ENCODE measurements at places on chromosomes 1 and 21.

DNA sequence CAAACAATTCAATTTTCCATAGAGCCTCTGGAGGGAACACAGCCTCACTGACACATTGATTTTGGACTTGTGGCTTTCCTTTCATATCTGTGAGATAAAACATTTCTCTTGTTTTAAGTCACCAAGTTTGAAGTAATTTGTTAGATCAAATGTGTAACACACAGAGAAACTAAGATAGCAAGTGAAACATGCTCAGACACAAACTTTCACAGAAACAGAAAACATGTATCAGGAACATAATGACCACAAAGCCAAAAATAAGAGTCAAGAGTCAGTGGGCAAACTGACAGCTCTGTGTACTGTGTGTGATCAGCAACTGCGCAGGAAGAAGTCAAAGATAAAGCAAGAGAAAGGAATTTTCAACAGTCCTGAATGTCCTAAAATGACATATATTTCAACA lies 1237.5 kb downstream of the AMY1C start:
- DNase-seq, result no peak

GRCh38 chr21:42633858-42634257 lies 19.6 kb upstream of the PDE9A start:
- DNase-seq, result no peak

GRCh38 chr1:175866776-175867175 lies 123.4 kb upstream of the TNR start:
- no peak for DNase-seq

DNA sequence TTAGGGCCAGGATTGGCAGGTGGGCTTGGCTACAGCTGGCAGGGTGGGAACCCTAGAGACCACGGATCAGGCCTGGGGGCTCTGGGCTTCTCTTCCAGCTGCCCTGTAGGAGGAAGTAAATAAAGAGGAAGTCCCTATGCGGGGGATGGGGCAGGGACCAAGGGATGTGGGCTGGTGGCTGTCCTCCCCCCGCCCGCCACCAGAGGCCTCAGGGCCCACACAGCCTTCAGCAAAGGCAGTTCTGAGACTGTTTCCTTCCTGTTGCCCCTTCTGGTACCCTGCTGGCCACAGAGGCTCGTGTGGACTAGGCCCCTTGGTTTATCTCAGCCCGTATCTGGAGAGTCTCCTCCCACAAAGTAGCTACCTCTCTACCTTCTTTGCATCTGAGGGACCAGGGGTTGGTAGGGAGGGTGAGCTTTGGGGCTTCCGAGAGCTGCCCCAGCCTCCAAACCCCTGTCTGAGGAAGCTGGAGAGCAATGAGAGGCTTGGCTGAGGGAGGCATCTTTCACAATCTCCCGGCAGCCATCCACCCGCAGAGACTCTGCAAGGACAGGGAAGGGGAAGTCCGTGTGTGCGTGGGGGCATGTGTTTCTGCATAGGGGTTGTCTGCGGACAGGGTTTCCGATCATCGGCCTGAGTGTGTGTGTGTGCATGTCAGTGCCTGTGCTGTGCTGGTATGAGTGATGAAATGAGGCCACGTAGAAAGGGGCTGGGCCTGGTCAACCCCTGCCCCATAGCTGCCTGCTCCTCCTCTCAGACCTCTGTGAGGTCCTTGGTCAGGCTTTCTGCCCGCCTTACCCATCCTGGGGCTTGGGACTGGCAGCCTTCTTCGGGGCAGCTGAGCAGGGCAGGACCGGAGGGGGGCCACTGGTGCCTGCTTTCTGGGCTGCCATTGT lies 12.5 kb downstream of the RPS6KA1 start:
- peak; percentile 48 for DNase-seq

DNA sequence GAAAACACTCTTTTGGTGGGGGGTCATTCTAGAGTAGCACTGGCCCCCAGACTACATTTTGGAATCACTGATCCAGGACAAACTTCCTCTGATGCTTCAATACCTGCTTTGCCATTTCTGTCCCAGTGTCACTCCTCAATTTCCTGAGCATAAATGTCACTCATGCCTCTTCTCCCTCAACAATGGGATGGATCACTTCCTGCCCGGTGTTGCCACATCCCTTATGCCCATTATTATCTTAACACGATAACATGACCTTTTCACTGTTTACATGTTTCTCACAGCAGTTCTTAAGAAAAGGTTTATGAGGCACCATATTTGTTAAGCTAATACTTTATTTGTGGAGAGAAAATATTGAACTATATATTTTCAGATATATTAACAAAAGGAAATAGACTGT lies 3.9 kb upstream of the ITLN1 start:
- no peak for DNase-seq

DNA sequence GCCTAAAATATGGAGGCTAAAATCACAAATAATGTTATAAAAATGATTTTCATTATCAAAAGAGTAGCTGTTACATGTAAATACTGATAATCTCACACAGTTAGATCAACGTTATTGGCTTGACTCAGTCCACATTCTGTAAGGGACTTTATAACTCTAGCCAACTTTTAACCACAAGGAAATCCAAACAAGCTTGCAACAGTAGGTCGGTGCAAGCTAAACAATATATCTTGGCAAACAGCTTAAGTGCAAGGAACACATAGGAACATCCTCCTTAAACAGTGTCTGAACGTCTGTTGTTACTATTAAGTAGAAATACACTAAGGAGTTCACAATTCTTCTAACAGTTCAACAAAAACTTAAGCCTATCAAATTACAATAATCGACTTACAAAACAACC lies 126.7 kb downstream of the EIF4G3 start:
- DNase-seq, result no peak

DNA sequence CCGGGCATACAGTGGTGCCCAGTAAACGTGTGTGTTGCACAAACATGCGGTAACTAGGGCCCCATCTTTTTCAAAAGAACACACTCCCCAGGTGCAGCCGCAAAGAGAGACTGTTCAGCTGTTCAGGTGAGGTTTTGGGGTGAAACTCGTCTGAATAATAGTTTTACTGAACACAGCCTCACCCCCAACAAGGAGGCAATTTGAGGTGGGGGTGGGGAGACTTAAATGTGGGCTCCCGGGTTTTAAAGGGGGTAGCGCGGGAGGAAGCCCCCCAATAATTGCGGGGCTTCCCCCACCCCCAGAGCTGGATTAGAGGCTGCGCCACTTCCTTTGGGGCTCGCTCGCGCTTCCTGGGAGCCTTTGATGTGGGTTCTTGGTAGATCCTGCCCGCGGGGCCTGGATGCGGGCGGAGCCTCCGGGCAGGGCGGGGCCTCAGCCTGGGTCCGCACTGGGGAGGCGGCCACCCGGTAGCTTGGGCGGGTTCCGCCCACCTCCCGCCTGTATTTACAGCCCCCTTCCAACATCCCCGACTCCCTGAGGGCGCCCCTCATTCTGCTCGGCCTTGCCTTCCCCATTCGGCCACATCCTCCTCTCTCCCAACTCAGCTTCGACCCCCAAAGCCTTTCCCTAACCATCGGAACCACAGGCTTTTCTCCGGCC lies 6.4 kb upstream of the EPHA2 start:
- DNase-seq, result peak; percentile 25

DNA sequence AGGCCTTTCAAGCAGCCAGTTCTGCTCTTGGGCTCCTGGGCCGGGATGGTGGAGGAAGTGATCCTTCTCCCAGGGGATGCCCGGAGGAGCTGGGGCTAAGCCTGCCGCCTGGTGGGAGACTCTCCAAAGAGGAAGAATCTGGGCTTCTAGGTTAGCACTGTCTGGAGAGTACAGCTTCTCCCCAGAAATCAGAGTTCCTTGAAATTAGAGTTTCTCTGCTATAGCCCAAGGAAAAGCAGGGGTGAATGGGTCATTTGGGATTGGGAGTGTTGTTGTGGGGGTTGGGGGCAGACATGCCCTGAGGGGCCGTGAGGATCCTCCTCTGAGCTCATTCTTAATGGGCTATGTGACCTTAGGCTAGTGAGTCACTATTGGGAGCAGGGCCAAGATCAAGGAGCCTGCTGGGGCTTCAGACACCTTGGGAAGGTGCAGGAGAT lies 6.5 kb downstream of the LGR6 start:
- DNase-seq, result no peak

GRCh38 chr1:231553320-231553719 lies 24.9 kb downstream of the TSNAX start:
- no peak for DNase-seq

GRCh38 chr21:44013380-44014088 lies 1.4 kb downstream of the TRAPPC10 start:
- DNase-seq, result no peak

DNA sequence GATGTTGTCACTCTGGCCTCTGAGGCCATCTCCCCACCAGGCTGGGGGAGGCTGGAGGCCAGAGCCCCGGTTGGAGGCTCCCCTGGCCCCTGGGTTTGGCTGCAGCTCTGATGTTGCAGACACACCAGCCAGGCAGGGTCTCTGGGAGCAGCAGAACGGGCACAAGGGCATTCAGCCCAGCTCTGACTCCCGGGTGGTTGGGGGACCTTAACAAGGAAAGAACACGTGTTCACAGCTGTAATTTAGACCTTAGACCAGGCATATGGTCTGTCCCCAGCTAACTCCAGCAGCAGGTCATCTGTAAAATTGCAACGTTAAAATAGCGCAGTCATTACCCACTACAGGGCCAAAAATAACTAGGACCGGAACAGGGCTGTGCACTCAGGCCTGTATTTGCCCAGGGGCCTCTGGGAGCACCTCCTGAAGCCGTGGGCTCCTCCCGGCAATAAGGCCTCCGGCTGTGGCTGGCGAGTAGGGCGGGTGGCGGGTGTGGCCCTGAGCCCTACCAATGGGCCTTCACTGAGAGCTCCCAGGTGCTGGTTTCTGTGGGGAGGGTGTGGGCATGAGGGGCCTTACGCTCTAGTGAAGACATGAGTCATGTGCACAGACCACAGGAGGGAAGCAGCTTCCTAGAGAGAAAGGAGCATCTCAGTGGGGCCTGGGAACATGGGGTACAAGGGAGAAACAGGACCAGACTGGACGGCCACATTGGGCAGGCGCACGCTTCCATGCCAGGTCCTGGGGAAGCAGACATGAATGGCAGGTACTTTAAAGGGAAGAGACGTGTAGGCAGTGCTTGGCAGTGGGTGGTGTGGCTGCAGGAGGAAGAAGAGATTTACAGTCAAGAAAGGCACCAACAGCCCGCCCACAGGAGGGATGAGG lies 6.1 kb downstream of the LDLRAP1 start:
- no peak for DNase-seq

DNA sequence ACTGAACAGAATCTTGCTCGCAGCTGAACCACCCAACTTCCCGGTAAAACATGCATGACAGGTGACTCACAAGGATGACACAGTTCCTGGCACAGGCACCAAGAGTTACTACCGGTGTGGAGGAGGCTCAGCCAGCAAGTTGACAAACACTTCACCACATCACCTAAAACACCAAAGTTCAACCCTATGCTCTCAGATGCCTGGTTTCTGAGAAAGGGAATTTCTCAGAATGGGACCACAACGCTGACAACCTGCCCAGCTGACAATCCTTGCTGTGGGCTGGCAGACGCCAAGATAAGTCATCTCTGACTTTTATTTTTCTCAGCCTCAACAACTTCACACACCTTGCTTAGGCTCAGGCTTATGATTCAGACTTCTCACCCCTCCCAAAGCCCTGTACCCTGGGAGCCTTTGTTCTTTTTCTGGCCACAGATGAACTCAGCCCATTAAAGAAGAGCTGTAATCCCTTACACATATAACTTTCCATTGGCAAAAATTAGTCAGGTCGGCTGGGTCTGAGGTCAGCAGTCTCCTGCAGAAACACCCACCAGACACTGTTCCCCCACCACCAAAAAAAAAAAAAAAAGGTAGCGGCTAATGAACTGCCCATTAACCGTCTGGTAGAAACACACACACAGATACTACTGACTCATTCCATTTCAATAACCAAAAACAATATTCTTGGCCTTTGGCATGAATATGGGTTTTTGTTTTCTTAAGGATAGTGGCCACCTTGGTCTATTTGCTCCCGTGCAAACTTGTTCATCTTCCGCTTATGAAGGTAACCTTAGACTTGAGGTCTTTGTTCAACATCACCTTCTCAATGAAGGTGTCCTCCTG lies 10.8 kb upstream of the TIAM1 start:
- peak; percentile 58 for DNase-seq

DNA sequence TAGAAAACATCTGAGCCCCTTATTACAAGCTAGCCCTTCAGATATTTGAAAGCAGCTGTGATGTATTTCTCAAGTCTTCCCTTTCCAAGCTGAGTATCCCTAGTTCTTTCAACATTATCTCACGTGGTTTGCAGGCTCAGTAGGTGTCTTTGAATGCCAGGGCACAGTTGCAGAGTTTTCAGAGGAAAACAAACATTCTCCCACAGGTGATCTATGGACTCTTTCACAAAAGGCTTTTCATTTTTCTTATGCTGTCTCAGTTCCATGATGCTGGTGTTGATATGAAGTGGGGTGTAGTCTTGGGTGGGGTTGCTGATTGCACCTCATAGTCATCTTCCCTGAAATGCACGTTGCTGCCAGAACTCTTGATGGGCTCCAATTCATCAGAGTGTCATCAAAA lies 17.3 kb downstream of the CACNA1E start:
- DNase-seq, result no peak

GRCh38 chr1:207298186-207298585 lies 23.3 kb upstream of the CD55 start:
- no peak for DNase-seq

DNA sequence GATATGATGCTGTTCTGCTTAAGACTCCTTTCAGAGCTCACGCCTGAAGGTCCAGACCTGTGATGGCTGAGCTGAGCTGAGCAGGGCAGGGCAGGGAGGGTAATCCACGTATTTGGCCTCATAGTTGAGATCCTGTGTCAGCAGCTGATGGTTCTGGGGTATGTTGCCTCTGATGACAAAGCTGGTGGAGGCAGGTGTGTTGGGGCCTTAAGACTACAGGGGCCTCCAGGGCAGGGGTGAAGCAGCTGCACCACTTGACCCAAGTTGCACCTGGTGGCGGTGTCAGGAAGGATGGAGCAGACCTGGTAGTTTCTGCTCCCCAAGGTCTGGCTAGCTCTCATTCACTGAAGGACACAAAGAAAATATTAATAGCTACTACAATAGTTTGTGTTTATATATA lies 57.0 kb downstream of the FCRL5 start:
- no peak for DNase-seq

- no peak for DNase-seq
These were observed 149.9 kb upstream of the C1orf105 start for GRCh38 chr1:172270605-172271004.

GRCh38 chr1:227395426-227396028 lies 77.2 kb upstream of the CDC42BPA start:
- no peak for DNase-seq

GRCh38 chr1:205062319-205062718 lies 19.3 kb downstream of the CNTN2 start:
- no peak for DNase-seq

DNA sequence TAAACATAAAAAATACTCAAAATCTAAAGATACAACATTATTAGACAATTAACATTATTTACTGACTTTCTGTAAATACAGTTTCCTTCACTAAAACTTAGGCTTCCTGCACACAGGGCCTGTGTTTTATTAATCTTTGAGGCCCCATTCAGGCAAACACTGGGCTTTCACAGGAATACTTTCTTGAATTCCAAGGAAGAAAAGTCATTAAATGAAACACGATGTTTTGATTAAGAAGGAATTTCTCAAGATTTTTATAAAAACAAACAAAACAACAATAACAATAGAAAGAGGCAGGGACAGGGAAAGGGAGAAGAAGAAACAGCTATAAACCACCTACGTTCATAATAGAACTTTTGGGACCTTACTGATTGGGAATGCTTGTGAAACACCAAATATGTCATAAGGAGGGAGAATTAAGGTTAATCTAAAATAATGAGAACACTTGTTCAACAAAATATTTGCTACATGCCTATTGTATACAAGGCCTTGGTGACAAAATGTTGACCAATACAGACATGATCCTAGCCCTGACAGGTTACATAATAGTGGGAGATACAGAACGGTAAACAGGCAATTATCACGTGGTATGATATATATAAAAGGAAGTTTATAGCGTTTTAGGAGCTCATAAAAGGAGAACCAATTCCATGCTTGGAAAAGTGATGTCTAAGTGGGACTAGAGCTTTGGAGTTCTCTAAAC lies 3.6 kb downstream of the DDAH1 start:
- no peak for DNase-seq

Measured in stimulated activated CD8-positive, alpha-beta memory T cell treated with anti-CD3 and anti-CD28 coated beads, Interleukin-4, amount 100 ng/mL, for 1 hour (primary cell).